ENCODE measurements at places on chromosomes 6 and 20.

- DNase-seq = no peak
Observed at GRCh38 chr6:29828471-29828797, 809 bp downstream of the HLA-G start.

GRCh38 chr6:19795211-19795610 lies 42.0 kb upstream of the ID4 start:
- DNase-seq = no peak

GRCh38 chr6:76166874-76167273 lies 94.4 kb upstream of the IMPG1 start:
- no peak for DNase-seq

DNA sequence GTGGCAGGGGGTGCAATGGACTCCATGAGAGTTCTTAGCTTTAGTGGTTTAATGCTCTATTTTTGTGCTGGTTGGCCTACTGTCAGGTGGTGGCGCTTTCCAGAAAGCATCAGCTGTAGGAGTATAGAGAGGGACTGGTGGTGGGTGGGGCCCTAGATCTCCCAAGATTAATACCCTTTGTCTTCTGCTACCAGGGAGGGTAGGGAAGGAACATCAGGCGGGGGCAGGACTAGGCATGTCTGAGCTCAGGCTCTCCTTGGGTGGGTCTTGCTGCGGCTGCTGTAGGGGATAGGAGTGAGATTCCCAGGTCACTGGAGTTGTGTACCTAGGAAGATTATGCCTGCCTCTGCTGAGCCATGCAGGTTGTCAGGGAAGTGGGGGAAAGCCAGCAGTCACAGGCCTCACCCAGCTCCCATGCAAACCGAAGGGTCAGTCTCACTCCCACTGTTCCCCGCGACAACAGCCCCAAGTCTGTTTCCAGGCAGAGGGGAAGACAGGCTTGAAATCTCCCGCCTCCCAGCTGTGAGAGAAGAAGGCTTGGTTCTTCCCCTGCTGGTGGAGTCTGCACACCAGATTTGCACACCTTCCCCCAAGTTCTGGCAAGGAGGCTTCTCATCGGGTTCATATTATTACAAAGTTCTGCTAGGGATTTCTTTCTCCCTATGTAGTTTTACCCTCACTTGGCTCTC lies 46.7 kb upstream of the PKIB start:
- DNase-seq = no peak

DNA sequence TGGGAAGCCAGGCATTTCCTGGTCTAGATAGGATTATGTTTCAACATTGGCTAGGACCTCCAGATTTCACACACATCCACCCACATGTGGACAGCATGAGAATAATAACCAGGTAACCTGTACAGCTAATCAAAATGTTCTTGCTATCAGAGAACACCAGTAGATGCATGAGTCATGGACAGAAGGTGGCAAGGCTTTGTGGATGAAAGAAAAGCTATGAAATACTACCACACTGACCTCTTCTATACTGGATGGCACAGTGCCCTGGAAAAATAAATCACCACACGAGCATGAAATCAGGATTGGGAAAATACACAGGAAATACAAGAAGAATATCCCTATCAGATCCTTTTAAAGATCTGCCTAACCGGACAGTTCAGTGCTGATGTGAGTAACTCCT lies 113.0 kb downstream of the GMDS start:
- DNase-seq = no peak

GRCh38 chr20:33202451-33202850 lies 14.7 kb upstream of the BPIFA3 start:
- no peak for DNase-seq

GRCh38 chr6:37238381-37238780 lies 19.2 kb upstream of the TBC1D22B start:
- DNase-seq = no peak

- no peak for DNase-seq
Observed at GRCh38 chr6:76342611-76343160, 270.2 kb upstream of the IMPG1 start.

- no peak for DNase-seq
Observed at GRCh38 chr20:32140603-32141002, 31.1 kb downstream of the TM9SF4 start.

DNA sequence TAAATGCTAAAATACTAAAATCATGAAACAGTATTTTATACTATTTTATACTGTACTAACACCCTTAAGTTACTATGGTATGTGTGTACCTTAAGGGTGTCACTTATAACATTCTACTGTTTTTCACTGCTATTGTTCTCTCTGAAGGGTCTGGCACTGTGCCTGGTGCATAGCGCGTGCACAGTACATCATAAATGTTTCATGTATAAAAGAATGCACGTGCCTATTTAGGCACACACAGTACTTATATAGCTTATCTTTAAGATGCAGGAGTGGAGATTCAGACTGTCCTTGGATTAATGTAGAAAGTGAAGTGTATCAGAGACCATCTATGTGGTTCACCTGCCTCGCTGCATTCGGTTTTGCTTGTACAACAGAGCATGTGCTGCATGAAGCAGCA lies 64.0 kb upstream of the SGK1 start:
- DNase-seq = no peak

Data from cortex of kidney (tissue), 1 donor.